ENCODE measurements at places on chromosomes 6 and 20.

- no peak for DNase-seq
Measured at GRCh38 chr6:147184379-147184778, 19.8 kb upstream of the STXBP5 start.

GRCh38 chr20:46689082-46689753, at the start of gene TP53RK:
TP53RK (minus strand) TSS chr20:46689444; CDS start chr20:46689414, 30 bp downstream.
- DNase-seq = peak; percentile 95

- DNase-seq = no peak
Measured at GRCh38 chr20:40687384-40688128, 1.5 kb downstream of the MAFB start.

DNA sequence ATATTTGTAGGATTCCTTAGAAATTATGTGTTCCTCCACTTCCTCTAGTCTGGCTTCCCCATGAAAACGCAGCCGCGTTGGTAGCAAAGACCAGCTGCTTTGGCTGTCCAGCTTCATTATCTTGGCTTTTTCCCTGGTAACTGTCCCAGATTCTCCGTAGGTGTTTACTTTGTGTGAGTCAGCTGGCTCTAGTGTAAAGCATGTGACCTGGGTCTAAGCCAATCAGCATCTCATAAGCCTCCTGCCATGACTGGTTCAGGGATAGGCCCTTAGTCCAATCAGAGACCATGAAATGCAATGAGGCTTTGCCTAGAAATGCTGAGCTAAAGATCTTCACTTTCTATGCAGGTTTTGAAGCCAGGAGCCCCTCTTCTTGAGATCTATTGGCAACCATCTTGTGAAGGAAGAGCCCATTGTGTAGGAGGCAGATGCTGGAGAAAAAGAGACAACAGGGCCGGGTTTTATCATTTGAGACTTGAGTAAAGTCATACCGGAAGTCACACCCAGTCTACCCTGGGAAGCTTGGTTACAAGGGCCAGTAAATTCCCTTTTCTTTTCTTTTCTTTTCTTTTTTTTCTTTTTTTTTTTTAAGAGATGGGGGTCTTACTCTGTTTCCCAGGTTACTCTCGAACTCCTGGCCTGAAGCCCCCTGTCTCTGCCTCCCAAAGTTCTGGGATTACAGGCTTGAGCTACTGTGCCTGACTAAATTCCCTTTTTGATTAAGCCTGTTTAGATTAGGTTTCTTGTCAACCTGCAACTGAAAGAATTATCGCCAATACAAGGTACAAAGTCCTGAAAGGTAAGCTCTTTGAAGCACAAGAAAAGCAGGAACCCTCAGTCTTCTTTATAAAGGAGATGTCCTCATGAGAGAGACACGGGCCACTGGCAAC, 256.5 kb upstream of the RREB1 start:
- no peak for DNase-seq

- DNase-seq = no peak
Measured at GRCh38 chr6:150395388-150396009, 26.7 kb downstream of the IYD start.

DNA sequence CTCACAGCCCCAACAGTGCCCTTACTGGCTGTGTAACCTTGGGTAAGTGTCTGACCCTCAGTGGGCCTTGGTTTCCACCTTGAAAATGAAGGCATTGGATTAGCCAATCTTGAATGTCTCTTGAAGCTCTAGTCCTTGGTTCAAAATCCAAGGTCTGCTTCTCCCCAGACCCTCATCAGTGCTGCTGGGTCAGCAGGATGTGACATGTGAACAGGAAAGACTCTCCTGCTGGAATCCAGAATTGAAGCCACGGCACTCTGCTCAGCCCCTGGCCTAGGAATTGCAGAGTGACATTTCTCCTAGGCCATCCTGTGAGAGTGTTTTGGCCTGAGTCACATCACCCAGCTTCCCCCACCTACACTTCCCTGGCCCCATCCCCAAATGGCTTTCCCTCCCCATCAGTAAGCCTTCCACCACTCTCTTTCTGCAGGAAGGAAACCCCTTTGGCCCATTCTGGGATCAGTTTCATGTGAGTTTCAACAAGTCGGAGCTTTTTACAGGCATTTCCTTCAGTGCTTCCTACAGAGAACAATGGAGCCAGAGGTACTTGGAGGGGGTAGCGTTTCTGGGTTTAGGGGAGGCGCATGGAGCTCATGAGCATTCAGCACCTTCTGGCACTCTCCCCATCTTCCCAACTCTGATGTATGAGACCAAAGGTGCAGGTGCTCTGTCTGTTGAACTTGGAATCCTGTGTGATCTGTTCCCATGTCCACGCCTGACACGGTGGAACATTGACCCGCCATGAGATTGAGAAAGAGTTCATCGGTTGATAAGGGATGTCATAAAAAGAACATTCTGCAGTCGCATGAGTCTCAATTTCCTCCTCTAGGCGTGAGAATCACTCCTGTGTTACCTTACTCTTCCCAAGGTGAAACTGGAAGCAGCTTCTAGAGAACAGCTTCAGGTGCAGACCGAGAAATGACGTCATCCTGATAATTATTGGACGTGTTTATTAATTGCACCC, 8.8 kb downstream of the POFUT1 start:
- no peak for DNase-seq

- no peak for DNase-seq
Measured at GRCh38 chr6:111865909-111866546, 7.2 kb downstream of the FYN start.

DNA sequence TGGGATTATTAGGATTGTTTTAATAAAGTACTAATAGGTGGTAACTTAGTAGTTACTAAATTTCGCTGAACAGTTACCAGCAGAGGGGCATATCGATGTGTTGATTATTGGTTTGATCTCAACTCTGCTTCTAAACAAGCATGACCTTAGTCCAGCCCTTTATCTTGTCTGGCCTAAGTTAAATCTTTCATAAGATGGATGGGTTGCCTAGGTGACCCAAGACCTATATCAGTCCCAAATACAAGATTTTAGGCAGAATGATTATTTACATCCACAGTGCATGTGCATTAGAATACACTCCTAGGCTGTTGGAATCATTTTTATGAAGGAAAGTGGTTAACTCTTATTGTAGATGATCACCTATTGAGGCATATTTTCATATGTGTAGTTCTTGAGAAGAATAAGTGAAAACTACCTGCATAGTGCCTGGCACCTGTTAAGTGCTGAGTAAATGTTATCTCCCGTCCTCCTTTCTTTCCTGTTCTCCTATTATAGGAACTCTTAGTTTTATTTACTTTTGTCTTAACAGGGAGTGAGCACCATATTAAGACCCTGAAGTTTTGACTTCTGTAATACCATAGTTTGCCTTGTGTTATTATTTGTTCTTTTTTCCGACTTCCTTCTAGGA, 1.1 kb downstream of the HSF2 start:
- DNase-seq = no peak

- DNase-seq = no peak
Measured at GRCh38 chr6:79640146-79641111, 9.3 kb downstream of the SH3BGRL2 start.

DNA sequence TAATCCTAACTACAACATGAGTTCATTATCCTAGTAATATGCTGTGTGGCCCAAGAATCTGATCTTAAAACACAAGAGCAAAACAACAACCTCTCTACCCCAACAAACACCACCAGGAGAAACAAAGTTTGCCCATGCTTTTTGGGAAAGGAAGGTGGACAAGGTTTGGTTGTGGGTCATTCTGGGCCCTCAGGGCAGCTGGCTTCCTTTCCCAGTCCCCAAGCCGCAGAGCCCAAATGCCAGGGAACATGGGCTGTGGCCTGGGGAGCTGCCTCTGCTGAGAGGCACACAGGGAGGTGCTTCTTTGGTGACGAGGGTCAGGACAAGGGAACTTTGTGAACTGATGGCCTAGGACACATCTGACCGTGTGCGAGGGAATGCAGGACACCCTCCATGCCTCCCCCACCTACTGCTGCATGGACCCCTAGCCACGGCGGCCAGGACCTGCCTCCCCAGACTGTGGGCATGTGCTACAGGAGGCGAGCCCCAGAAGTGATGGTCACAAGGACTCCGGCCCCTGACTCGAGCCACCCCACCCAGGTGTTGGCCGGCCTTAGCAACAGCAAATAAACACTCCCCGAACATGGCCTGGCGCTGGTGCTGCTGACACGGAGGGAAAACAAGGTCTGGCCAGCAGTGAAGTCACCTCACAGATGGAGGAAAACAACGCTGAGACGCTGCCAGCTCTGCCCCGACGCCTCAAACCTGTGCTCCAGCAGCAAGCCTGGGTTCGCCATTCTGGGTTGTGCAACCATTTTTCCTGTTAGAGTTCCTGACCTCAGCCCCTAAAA, 55.6 kb downstream of the RRBP1 start:
- DNase-seq = no peak

DNA sequence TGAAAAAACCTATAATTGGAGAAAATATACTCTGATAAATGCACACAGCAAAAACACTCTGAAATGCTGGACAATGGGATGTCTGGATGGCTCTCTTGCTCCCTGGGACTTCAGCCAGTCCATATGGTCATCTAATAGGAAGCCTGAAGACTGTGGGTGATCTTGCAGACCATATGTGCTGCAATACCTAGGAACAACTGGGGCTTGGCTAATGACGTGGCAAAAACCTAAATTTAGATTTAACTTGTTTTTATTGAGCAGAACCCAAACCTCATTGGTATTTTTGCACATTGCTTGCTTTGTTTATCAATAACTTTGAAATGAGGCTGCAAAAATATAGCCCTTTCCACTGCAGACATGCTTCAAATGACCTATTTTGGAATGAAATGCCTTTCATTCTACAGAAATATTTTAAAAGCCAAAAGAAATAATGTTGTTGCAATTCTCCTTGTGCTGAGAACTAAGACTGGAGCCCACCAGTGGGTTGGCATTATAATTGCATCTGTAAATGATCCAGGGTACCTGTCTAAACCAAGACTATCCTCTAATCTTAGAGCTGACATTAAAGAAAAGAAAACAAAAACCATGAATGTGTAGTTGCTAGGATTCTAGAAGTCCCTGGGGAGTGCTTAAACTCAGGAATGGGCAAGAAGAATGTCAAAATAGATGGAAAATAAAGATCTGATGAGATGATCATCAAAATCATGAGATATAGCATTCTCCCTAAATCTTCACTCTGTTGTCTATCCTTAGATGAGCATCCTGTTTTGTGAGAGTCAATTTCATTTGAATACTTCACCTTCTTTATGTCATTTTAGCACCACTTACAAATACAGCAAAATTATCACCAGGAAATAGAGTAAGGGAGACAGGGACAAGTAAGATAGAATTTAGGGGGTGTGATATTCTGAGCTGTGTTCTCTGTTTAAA, 152.1 kb upstream of the RIMS1 start:
- DNase-seq = no peak

DNA sequence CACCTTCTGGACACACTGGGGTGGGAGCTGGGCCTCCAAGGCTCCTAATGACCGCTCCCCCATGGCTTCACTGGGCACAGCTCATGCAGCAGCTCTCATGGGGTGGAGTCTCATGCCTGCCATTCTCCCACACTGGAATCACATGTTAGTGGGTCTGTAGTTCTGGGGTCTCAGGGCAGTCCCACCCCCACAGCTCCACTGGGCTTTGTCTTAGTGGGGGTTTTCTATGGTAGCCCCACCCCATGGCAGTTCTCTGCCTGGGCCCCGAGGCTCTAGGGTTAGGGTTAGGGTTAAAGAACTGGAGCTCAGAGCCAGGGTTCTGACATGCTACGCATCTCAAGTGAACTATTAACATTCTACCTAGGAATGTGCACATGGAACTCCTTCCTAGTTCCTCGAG, 139.0 kb downstream of the PCSK2 start:
- DNase-seq = no peak

GRCh38 chr20:12318043-12318442, 400.4 kb downstream of the BTBD3 start:
- DNase-seq = no peak

DNA sequence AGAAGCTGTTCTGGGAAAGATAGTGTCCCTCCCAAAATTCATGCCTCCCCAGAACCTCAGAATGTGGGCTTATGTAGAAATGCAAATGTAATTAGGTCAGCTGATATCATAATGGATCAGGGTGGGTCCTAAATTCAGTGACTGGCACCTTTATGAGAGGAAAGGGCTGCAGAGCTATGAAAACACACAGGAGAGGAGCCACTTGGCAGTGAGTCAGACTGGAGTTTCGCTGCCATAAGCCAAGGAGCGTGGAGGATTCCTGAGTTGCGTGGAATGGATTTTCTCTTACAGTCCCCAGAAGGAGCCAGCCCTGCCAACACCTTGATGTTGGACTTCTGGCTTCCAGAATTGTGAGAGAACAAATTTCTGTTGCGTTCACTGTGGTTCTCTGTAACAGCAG, 249.8 kb upstream of the PMEPA1 start:
- no peak for DNase-seq

GRCh38 chr6:6474170-6474920, 114.2 kb upstream of the LY86 start:
- DNase-seq = no peak

DNA sequence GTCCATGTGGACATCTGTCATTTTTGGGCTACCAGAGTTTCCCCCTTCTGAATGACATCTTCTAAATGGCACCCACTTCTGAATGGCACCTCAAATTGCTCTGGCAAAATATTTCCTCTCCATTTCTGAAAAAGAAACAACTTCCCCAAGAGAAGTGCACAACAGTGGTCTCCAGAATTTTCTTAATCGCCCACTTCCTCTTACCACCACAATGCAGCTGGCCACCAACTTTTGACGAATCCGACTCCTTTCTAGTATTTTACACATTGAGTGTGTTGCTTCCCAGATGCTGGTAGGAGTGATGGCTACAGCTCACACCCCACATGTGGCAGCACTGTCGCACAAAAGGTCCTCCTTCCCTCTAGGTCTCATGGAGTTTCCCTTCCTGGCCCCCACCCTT, 216.1 kb downstream of the FOXA2 start:
- no peak for DNase-seq

DNA sequence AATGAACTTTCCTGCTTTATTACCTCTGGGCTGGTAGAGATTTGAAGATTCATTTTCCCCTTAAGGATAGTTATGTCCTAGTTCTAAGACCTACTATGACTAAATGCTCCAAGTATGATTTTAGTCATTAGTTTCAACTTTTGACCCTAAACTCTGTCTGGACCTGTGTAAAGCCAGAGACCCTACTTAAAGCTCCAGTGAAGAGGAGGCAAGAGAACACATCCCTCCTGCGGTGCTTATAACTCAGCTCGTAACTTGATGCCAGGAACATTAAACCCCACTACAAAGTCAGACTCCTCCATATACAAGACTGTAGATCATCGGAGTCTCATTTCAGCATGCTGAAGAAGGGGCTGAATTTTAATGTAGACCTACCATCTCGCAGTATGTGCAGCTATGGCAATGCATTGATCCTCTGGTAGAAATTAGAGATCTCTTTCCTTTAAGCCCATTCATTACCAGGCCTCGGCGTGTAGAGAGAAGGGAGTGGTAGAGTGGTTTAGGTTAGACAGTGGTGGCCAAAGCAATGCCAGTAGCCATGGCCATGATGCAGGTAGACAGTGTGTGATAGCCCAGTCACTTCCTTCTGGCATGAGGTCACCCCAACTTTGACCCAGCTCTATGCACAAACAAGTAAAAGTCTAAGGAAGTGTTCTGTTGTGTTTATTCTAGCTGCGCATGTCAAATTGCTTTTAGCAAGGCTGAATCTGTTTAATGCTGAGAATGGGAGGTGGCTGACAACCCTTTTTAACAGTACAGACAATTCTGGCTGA, 34.8 kb upstream of the MYB start:
- DNase-seq = no peak

- no peak for DNase-seq
Measured at GRCh38 chr6:162116902-162117525, 610.6 kb downstream of the PRKN start.

GRCh38 chr6:114941078-114941477, 598.3 kb upstream of the HS3ST5 start:
- DNase-seq = no peak
